ENCODE measurements at places on chromosomes 1 and 21.

DNA sequence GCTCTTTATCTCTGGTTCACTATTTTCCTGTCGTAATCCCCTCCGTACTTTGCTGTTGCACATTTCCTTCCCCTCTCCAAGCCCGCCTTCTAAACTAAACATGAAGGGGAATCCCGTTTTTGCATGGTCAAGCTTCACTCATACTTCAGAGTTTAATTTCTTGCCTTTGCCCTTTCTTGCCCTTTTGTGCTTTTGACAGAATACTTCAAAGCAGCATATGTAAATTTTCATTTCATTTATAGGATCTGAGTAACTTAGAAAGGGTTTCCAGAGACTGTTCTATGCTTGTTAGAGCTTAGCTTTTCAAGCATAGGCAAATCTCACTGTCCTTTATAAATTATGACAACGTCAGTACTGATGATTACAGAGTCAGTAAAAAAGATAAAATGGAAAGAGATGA is 27.7 kb downstream of the SPATA45 start:
- no peak overlapping the region for H3K4me3 ChIP-seq
- H3K27ac ChIP-seq = no peak overlapping the region
- H3K27me3 ChIP-seq = no peaks in the 10 kb centered on the region
- peaks cover 4% of the 10 kb centered on the region for H3K4me1 ChIP-seq

GRCh38 chr21:45447821-45448220 is 42.9 kb downstream of the COL18A1 start:
- no peaks in the 10 kb centered on the region for H3K36me3 ChIP-seq
- no peak for DNase-seq
- no peak overlapping the region for H3K4me3 ChIP-seq
- no peaks in the 10 kb centered on the region for H3K4me1 ChIP-seq
- no peak overlapping the region for H3K27ac ChIP-seq

DNA sequence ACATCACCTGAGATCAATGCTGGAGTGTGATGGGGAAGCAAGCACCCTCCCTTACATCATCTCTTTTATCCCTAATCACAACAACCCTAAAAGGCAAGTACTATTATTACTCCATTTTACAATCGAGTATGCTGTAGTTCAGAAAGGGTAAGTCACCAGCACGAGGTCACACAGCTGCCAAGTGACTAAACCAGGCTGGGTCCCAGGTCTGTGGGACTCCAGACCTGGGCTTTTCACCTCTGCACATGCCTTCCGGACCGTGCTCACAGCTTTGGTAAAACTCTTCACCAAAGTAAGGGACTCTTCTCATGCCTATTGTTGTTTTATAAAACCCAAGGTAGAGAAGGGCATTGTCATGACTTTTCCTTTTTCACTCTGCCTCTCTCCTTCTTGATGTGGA is 130.9 kb downstream of the DMRTB1 start:
- no peaks in the 10 kb centered on the region for H3K36me3 ChIP-seq
- H3K27me3 ChIP-seq = no peaks in the 10 kb centered on the region
- DNase-seq = peak; percentile 8
- H3K4me1 ChIP-seq = peaks cover 4% of the 10 kb centered on the region
- no peak overlapping the region for H3K27ac ChIP-seq
- no peak overlapping the region for H3K4me3 ChIP-seq

GRCh38 chr1:209810783-209811182 is 4.8 kb upstream of the IRF6 start:
- H3K27ac ChIP-seq = no peak overlapping the region
- H3K36me3 ChIP-seq = no peaks in the 10 kb centered on the region
- H3K4me3 ChIP-seq = no peak overlapping the region
- peaks cover 9% of the 10 kb centered on the region for H3K4me1 ChIP-seq
- no peak for DNase-seq

DNA sequence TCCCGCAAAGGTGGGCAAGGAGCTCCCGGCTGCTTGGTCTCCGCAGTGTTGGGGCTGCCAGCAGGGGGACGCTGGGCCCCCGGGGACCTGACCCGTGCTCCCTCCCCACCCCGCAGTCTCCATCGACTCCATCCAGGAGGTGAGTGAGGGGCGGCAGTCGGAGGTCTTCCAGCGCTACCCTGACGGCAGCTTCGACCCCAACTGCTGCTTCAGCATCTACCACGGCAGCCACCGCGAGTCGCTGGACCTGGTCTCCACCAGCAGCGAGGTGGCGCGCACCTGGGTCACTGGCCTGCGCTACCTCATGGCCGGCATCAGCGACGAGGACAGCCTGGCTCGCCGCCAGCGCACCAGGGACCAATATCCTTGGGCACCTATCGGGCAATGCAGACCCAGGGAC is 3.5 kb downstream of the PLCH2 start:
- H3K36me3 ChIP-seq = no peaks in the 10 kb centered on the region
- no peaks in the 10 kb centered on the region for H3K4me1 ChIP-seq
- no peak overlapping the region for H3K27ac ChIP-seq
- H3K4me3 ChIP-seq = no peak overlapping the region
- no peak for DNase-seq
- no peaks in the 10 kb centered on the region for H3K27me3 ChIP-seq

All from activated CD8-positive, alpha-beta memory T cell treated with anti-CD3 and anti-CD28 coated beads, Interleukin-2, amount 10 ng/mL, durations not matched to agents 7 days and 5 days (primary cell).